Stimulated activated CD4-positive, alpha-beta T cell treated with anti-CD3 and anti-CD28 coated beads, TNF-alpha, amount 100 ng/mL, for 48 hours (primary cell): ENCODE measurements at places on chromosomes 3 and 15.

DNA sequence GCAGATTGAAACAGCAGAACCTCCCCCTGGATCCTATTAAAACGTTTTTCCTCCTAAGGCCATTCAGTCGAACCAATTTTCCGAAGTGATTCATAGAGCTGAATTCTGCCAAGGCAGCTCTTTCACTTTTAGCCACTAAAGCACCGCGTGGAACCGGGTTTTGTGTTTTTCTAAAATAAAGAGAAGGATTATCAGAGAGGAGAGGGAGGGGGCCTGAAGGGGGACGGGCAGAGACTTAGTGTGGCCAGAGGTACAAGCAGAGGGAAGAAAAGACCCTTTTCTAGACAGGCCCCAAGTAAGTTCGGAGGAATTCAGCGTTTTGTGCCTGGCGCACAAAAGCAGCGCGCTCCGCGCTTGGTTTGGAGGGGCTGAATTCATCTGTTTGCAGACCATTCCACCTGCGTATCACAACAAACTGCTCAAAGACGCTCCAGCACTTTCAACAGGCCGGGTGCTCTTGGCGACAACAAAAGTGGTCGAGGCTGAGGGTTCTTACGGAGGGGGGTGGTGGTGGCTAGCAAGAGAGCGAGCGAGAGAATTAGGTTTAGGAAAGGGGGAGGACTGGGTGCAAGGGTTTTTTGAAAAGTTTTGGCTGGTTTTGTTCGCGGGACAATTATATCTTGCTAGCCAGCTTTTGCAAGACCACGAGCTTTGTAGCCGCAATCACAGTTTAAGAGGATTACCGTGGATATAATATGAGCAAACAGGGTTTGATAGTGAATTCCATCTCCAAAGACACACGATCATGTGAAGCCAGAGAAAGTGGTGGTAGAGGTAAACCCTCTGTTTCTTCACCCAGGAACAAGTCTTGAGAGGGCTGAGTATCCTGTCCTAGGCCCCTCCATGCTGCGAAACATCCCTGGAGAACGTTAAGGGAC lies 1.2 kb upstream of the FEZF2 start:
- DNase-seq: no peak

DNA sequence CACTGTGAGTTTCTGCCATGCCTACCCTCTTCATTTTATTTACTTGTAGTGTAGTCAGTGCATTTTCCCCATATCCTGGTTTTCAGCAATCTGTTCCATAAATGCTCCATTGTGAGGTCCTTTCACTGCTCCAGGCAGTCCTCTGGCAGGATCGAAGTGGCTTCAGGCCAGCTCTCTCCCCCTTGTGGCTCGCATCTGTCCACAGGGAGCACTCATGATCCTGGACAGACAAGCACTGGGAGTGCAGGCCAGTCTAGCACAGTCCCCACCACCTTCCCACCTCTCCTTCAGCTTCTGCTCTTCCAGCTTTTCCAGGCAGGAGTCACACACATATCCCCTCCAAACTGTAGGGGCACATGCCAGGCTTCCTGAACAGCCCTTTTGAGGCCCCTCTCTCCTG lies 173.6 kb downstream of the PPM1L start:
- no peak for DNase-seq

GRCh38 chr3:160924776-160925175 lies 168.7 kb downstream of the PPM1L start:
- DNase-seq: no peak

- DNase-seq: no peak
Observed at GRCh38 chr3:117404730-117405129, 695.2 kb downstream of the TUSC7 start.

DNA sequence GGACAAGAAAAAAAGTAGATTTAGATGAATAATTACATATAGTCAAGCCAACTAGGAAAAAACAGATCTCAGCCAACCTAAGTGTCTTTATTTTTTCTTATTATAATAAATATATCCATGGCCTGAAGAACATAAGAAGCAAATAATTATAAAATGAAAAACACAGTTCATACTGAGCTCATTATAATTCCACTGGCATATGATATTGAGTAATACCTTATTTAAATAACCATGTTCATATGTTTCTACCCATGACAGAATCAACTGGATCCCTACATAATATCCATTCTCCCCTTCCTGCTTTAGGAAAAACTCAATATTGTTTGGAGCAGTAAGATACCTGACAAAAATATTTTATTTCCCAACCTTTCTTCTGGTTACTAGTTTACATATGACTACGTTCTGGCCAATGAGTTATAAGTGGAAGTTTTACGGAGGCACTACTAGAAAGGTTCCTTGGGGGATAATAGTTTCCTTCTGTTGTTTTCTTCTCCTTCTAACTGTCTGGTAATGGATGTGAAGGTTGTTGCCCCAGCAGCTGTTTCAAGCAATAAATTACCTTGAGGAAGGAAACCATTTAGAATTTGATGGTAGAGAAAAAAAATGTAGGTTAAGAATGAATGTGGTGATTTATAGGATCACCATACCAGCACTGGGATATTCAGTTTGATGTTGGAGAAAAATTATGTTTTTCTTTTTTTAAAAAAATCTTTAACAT lies 184.1 kb upstream of the MBNL1 start:
- no peak for DNase-seq

- DNase-seq: no peak
Observed at GRCh38 chr3:72190050-72190449, 405.1 kb upstream of the PROK2 start.

DNA sequence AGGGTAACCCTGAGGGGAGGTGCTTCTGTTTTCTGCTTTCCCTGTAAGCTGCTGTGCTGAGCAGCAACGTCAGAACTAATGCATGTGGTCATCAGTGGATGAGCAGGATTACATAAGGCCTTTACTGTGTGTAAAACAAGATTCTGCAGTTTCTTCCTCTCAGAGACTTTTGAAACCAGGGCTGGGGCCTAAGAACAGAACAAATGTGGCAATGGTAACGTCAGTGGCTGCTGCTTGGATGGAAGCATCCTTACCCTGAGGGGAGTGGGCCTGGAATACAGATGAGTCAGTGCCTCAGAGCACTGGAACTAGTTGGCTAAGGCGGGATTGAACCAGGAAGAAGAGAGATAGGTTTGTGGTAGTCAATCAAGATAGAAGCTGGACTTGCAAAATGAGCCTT lies 180.2 kb upstream of the KCNH8 start:
- no peak for DNase-seq

DNA sequence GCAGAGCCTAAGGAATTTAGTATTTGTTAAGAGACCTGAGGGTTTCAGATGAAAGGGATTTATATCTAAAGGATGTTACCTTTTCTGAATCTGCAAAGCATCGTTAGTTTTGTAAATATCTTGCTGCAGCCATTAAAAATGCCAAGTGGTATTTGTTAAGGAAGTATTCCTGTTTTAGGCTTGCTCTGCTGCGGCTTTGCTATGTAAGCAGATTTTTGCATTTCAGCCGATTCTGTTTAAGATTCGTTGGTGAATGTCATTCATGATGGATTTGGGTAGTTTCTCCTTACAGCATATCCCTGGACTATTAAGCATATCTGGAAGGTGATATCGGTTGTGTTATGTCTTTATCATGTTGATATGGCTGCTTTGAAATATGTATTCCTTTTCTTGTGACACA lies 1.0 kb downstream of the USP8 start:
- DNase-seq: no peak

DNA sequence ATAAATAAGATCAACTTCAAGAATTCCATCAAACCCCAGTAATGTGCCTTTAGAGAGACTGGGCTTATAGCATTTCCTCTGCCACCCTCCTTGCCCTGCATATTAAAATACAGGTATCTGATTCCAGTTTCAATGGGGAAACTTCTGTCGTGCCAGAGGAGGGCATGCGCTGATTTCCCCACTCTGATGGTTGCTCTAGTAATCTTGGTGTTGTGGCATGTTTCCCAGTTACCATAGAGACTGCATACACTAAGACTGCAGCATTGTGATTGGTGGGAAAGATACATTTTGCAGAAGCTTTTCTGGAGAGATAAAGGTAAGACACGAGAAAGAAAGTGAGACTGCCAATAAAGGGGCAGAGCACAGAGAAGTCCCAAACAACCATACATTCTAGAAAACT lies 225.6 kb downstream of the TIGIT start:
- no peak for DNase-seq

DNA sequence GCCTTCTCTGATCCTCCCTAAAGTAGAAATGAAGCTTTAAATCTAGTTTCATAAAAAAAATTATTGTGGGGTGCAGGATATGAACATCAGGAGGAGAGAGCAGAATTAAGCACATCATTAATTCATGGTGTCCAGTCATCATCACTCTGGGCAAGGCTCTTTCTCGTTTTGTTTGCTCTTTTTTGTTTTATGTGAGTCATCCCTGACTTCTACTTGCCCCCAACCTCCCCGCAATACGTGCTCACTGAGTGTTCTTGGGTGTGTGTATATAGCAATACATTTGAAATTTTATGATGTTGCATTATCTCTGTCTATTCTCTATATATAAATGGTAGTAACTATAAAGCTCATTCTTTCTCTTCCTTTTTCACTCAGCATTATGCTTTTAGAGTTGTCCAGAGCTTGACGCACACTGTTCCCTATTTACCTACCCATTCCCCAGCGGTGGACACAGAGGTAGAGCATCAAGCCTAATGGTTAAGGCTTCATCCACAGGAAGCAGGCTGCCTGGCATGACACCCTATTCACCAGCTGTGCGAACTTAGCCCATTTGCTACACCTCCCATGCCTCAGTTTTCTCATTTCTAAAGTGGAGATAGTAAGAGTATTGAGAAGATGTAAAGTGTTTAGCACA lies 72.3 kb downstream of the CD200R1L start:
- no peak for DNase-seq

DNA sequence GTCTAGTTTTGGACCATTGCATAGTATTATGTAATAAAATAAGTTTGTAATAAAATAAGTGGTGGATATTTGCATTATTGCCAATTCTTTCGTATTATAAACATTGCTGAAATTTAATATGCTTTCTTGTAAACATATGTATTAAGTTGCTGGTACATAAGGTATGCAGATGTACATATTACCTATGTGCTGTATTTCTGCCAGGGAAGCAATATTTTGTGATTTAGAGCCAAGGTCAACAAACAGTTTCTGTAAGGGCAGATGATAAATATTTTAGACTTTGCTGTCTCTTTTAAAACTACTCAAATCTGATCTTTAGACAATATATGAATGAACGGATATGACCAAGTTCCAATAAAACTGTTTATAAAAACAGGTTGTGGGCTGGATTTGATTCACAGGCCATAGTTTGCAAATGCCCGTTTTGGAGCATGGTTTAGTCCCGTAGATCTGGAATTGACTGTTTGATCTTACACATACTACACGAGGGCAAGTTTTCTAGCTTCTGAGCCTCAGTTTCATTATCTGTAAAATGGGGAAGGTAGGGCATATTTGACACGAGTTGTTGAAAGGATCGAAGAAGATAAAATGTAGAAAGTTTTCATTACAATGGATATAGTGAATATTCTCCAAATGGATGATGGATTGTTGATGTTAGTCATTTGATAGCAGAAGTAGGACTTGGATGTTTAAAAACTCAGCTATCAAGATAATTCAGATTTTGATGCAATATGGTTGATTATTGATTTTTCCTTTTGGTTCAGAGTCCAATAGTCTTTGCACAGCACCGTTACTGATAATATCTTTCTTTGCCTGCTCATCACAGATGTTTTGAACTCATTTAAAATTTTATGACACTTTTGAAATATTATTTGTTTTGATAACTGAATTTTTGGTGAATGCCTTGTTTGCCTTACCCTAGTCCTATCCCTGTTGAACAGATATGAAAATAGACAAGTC lies 394.6 kb downstream of the FEZF2 start:
- DNase-seq: no peak

- DNase-seq: no peak
Observed at GRCh38 chr15:75198560-75199356, 2.9 kb upstream of the C15orf39 start.

- DNase-seq: no peak
Observed at GRCh38 chr15:34339946-34340345, 2.4 kb upstream of the SLC12A6 start.

DNA sequence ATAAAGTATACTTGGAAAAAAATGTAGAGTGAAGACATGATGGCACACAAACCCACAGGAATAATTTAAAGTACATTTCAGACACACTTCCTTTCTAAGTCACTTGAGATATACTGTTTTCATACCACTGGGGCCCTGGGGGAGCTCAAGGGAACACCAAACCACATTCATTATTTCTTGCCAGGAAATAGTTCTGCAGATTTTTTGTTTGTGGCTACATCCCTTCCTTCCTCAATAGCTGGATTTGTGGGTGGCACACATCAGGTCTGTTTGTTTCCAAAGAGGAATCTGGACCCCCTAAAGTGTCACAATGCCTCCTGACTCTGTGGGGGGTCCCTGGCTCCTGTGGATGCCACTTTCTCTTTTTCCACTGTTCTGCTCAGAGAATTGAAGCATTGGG lies 153.5 kb upstream of the COL8A1 start:
- DNase-seq: no peak

DNA sequence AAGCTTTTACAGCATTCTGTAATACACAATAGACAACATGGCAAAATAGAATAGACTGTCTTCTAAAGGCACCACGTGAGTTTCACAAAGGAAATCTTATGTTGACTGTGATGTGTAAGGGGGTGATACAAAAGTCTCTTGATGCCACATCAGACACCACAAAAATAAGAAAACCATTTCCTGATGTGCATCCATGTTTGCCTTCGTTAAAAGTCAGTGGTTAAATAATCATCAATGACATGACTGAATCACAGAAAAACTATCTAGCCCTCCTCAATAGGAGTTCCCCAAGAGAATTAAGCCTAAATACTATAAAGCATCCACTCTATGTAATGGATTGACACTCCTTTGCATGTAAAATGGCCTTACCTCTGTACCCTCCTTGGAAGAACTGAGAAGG lies 198.6 kb upstream of the SLC2A2 start:
- no peak for DNase-seq

- no peak for DNase-seq
Observed at GRCh38 chr15:82931221-82931620, 21.3 kb downstream of the HOMER2 start.

DNA sequence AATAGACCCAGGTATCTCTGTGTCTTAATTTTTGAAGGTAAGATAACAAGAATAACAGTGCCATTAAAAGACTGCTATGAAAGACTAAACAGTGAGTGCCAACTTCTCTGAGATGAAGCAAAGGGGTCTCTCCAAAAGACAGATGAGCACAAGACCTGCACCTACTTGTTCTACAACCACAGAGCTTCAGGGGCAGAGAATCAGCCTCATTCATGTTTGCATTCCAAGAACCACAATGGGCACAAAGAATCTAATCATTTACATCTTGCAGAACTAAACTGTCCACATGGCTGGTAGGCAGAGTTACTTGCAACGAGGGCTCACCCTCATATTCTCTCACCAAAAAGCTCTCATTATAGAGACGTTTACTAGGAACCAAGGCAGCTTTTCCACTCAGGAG lies 83.9 kb downstream of the PEAK1 start:
- DNase-seq: no peak

DNA sequence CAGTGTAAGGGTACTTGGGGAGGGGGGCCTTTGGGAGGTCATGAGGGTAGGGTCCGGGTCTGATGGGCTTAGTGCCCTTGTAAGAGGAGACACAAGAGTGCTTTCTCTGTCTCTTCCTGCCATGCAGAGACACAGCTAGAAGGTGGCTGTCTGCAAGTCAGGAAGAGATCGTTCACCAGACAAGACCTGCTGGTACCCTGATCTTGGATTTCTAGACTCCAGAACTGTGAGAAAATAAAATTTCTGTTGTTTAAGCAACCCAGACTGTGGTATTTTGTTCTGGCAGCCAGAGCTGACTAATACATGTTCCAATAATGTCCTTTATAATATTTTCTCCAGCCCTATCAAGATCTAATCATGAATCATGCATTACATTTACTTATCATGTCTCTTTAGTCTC lies 130.0 kb upstream of the VEPH1 start:
- DNase-seq: no peak
